ENCODE measurements at places on chromosomes 7 and 10. TPM values are rescaled to one million over a fixed set of nuclear protein-coding genes. Genes with fewer than 3 reads are reported as not detected.
A peak's percentile ranks its signal among the peaks of the same experiment; 100 is the strongest.

PTPN12 gene
- total RNA-seq, result 92.7 TPM

HYCC1 gene
- total RNA-seq, result 30.7 TPM

OR2A1 gene
- total RNA-seq, result not detected

ARMS2 gene
- not detected for total RNA-seq

TMEM273 gene
- not detected for total RNA-seq

GPR26 gene
- not detected for total RNA-seq

LIPM gene
- not detected for total RNA-seq

ADAM22 gene
- 3.6 TPM for total RNA-seq

NKX2-3 gene
- 0.25 TPM for total RNA-seq

CYP3A7 gene
- total RNA-seq, result not detected

LMTK2 gene
- total RNA-seq, result 12.0 TPM

NANOS1 gene
- total RNA-seq, result 1.8 TPM

- DNase-seq, result peak; percentile 89
Observed at GRCh38 chr7:112422842-112423496, 27.3 kb upstream of the IFRD1 start.

GRCh38 chr7:88020953-88021665, 87.1 kb downstream of the ADAM22 start:
- no peak for DNase-seq

GRCh38 chr7:66039094-66039670, 36.4 kb upstream of the ASL start:
- DNase-seq, result no peak

DNA sequence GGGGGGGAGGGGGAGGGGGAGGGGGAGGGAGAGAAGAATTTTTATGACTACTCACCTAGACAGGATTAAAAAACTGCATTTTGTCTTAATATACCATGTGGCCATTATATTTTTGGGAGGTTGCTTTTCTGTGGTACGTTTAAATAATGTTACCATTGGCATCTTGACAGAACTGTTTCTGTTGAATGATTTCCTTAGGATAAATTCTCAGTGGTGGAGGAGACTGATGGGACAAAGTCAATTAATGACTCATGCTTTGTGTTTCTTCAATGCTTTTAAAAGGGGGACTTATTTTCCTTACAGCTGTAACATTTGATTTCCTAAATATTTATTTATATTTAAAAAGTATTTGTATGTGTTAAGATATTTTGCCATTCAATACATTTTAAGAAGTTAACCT, 13.7 kb downstream of the AGR2 start:
- no peak for DNase-seq

GRCh38 chr10:60086421-60086820, 180.1 kb upstream of the CCDC6 start:
- DNase-seq, result no peak

DNA sequence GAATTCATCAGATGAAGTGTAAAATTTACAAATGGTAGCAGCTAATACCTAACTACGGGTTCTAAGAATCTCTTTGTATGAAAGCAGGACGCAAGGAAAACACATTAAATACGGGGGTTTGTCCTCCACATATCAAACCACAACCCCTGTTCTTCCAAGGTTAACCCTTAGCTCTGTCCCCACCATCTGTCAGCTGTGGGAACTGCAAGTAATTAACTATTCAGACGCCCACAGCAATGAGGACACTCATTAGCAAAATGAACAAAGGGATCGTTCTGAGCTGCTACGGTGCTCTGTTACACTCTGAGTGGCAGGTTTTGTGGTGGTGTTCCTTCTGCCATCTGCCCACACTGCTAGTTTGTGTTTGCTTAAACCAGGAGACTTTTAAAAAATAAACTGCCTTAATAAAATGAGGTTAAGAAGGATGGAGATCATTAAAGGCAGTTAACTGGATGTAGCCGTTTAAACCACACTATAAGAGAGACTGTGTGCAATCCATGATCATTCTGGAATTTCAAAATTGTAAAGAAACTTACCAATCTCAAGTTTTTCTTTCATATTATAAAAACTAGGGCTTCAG, 51.4 kb downstream of the C10orf67 start:
- DNase-seq, result peak; percentile 24

DNA sequence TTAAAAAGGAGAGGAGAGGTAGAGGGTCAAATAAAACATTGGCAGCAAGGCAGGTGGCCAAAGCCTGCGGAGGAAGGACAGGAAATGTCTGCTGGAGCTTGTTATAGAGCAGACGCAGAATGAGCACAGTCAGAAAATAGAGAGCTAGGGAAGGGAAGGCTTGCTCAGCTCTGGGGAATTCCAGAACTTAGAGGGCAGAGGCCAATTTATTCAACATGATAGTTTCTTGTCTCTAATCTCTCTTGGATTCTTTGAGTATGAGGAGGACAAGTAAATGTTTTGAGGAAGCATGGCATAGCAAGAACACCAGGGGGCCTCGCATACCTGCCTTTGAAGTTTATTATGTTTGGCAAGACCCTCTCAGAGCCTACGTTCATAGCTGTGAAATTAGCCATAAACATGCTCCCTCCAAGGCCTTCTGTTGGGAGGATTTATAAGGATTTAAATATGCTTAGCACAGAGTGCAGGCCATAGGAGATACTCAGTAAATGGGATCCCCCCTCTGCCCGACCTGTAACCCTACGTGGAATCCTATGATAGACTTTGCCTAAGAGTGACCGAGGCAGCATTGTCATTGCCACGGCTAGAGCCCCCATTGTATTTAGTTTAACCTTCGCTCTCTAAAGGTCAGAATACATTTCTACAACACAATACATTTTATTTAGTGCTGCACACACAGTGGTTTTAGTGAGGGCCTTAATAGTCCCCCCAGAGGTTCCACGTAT, 293.9 kb downstream of the CCDC3 start:
- no peak for DNase-seq

GRCh38 chr10:100802607-100803006, 57.2 kb downstream of the PAX2 start:
- DNase-seq, result no peak

GRCh38 chr7:3549601-3550000, 248.5 kb downstream of the SDK1 start:
- DNase-seq, result no peak

- DNase-seq, result no peak
Observed at GRCh38 chr7:129898502-129899160, 54.1 kb downstream of the UBE2H start.

- DNase-seq, result no peak
Observed at GRCh38 chr7:72042855-72043254, 369.3 kb downstream of the CALN1 start.

DNA sequence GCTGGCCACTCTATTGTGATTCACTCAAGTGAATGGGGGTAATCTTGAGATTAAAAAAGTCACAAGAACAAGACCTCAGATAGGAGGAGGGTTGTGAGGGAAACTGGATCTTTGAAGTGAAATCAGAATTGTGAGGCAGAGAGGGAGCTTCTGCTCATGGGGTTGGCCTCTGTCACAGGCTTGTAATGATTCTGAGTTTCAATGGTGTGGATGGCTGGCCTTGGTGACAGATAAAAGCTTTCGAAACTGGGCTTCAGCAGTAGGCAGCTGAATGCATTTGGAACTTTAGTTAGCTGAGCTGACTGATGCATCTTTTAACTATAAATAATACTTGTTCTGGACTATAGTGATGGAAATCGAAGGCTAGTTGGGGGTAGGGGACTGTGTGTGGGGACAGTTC, 12.2 kb downstream of the TAS2R60 start:
- DNase-seq, result no peak

DNA sequence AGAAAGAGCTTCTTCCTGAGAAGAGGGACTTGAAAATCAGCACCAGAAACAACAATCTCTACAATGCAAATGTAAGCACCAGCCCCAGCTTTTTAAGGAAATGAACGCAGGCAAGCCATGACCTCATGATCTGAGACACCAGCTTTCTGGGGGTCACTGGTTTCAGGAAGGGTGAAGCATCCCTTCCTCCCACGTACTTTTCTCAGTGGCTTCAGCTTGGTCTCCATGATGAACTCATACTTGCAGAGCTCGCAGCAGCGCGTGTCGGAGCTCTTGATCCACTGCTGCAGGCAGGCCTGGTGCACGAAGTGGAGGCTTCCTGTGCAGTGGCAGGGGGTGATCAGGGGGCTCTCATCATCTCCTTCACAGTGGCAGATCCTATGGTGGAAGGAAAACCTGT, 87.0 kb downstream of the ALOX5 start:
- DNase-seq, result no peak

- no peak for DNase-seq
Observed at GRCh38 chr10:89837165-89838043, 136.0 kb downstream of the KIF20B start.

GRCh38 chr10:22554461-22555182, 159.8 kb downstream of the PIP4K2A start:
- DNase-seq, result no peak

DNA sequence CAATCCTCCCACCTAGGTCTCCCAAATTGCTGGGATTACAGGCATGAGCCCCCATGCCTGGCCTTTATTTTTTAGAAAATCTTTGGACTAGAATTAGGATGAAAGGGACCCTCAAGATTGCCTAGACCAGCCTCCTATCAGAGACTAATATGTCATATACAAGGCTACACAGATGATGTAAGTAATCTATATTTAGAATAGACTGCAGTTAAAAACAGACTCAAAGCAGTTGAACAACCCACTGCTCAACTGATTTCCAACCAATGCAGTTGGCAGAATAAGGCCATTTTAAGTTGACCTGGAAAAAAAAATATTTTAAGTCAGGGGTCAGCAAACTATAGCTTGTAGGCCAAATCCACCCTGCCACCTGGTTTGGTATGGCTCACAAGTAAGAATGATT, 27.7 kb downstream of the PSPH start:
- no peak for DNase-seq

GRCh38 chr10:75238182-75239095, 2.7 kb upstream of the COMTD1 start:
- DNase-seq, result no peak

DNA sequence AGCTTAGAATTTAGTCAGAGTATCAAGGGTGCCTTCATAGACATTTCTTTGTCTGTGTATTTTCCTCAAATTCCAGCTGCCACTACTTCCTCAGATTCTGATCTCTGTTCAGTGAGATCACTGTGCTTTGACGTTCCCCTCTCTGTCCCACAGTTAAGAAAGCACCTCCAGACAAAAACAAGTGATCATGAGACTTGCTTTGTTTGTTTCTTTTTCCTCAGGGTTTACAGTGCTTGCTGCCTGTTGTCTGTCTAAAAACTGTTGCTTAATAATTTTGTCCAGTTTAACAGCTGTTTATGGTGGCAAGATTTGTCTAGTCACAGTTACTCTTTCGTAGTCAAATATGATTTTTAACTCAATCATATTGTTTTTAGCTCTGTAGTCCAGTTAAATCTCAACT, 29.1 kb downstream of the TRUB1 start:
- no peak for DNase-seq

DNA sequence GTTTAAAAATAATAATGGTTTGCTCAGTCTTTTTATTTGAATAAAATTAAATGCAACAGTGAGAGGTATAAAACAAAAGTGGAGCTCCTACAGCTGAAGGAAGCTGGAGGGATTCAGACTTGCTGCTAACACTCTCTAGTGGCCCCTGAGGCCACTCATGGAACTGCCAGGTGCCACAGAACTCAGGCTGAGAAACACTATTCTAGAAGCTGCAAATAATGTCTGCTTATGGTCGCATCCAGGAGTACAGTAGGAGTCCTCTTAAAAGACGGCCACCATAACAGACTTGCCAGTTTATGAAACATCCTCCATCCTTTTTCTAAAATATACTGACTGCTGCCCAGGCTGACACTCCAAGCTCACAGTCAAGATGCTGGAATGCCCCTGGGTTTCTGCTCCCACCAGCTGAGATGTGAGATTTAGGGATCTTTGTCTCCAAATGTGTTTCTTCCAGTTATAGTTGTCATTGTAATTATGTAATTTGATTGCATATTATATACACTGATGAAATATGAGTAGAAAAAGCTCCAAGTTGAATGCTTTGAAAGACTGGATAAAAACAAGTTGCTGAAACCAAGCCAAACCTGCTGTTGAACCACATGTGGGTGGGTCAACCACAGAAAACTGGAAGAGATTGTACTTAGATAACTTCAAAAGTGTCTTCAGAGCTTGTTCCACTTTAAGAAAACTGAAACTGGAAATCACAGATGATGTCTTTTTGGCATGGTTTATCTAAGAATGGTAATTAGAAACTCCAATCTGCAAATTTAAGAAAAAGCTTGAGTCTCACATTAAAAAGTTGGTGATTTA, 213.7 kb upstream of the AOAH start:
- no peak for DNase-seq

- DNase-seq, result no peak
Observed at GRCh38 chr10:109173121-109173520, 750.2 kb downstream of the XPNPEP1 start.

DNA sequence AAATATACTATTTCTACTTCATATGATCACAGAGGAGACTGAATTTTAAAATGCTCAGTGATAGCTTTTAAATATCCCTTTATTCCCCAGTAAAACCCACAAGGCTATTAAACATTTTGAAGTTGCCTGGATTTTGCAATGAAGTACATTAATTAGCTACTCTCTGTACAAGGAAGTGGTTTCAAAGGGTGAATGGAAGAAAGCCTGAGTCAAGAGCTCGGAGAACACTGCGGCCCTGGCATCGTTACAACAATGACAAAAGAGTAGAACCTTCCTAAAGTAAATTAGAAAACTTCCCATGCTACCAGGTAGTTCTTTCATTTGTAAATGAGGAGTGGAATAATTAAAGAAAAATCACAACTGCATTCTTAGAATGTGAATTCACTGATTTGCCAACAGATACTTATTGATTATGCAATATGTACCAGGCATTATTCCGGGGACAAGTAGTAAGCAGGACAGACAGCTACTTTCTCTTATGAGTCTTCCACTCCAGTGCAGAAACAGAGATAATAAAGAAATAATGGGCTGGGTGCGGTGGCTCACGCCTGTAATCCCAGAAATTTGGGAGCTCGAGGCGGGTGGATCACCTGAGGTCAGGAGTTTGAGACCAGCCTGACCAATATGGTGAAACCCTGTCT, 63.0 kb downstream of the ZNF22 start:
- DNase-seq, result no peak

DNA sequence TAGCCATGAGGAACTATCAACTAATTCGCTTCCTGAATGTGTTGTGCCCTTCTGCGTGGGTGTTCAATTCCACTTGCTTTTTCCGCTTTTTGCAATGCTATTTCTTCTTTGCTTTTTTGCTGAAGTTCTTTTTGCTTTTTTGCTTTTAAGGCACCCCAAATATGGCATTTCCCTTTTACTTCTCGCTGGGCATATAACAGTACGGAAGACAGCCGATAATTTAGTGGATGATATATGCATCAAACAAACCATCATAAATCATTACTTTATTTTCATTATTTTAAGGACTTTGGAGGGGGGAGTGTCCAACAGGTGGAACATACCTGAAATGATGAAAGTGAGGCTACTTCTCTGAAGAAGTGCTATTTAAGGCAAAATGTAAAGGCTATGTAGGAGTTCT, 277.0 kb upstream of the MTPN start:
- DNase-seq, result no peak

- DNase-seq, result no peak
Observed at GRCh38 chr10:75407224-75407712, 5.7 kb upstream of the ZNF503 start.

- DNase-seq, result no peak
Observed at GRCh38 chr10:99619090-99619800, 994 bp downstream of the SLC25A28 start.

GRCh38 chr10:101388676-101389276, 34.8 kb downstream of the BTRC start:
- DNase-seq, result peak; percentile 14

Data from NCI-H460 (cell line).